Upper lobe of left lung (tissue), 6 donors: ENCODE measurements at places on chromosomes 11 and 22.
A peak's percentile ranks its signal among the peaks of the same experiment; 100 is the strongest.

GRCh38 chr11:102926517-102926916 lies 29.0 kb downstream of the MMP13 start:
- no peak for DNase-seq

DNA sequence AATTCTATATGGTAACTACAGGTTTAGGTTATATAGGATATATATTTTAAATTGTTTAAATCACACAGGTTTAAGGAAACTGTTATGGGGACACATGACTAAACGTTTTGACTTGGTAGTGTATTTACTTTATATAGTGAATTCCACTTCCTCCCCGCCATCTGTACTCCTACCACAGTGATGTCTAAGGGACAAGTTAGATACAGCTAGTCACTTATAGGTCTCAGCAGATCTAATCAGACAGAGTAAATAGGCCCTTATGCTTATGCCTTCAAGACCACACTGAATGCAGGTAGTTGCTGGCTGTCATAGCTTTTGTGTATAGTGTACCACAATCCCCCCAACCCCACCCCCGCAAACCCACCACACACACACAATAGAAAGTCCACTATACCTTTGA lies 8.2 kb downstream of the SESN3 start:
- DNase-seq: no peak

GRCh38 chr11:117977029-117977428 lies 9.2 kb upstream of the IL10RA start:
- no peak for DNase-seq

DNA sequence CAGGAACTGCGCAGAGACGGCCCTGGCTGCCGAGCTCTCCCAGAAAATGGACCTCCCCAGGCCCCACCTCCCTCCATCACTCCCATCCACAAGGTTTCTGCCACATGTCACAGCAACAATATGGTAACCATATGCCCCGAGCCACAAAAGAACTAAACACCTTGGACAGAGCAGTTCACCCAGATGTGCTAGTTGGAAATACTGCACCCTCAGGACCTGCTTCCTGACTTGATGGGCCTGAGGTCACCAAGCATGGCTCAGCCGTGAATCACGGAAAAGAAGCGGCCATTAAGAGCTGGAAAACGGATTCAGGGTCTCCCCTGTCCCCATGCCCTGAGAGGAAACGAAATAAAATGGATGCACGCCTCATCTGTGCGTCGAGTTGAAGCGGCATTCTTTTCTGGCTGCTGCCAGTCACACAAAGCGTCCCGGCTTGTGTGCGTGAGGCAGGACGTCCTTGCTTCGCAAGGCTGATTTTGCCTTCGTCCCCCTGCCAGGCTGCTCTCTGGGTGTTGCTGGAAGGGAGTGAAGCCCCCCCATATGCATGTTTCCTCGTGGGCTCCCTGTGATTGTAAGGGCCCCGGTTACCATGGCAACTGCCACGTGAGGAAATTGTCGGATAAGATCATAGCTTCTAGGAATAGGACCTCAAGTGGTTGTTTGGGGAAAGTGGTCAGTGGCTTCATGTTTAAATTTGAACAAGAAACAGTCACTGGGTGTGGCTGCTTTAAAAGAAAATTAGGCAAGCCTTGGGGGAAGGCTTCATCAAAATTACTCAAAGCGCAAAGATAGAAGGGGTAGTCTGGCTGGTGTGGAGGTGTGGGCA lies 51.7 kb downstream of the FLI1 start:
- DNase-seq: no peak

- DNase-seq: no peak
Measured at GRCh38 chr22:37416827-37417226, 10.5 kb downstream of the ELFN2 start.

- peak; percentile 70 for DNase-seq
Measured at GRCh38 chr22:45934659-45935341, 42.2 kb downstream of the WNT7B start.

DNA sequence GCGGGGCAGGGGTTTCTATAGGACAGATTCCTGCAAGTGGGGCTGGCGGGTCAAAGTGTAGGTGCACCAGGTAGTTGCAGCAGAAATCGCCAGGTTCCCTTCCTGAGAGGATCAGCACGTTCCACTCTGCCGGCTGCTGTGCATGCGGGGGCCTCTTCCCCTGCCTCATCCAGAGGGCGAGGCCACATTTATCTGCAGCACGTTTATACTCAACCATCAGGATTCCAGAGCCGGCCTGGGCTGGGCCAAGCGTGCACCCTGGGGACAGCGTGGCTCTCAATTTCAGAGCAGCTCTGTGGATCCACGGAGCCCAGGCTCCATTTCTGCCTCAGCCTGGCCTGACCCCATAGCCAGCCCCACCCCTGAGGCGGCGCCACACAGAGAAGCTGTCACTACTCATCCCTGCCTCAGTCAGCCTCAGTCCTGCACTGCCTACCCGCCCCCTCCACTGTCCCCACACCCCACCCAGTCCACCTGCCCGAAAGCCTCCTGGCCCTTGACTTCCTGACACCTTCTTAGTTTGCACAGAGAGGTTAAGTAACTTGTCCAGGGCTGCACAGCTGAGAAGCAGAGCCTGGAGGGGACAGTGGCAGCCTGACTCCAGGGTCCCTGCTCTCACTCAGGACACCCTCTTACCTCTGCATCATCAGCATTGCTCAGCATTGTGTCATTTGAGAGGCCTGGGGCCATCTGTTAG lies 45.9 kb upstream of the RTL6 start:
- no peak for DNase-seq

DNA sequence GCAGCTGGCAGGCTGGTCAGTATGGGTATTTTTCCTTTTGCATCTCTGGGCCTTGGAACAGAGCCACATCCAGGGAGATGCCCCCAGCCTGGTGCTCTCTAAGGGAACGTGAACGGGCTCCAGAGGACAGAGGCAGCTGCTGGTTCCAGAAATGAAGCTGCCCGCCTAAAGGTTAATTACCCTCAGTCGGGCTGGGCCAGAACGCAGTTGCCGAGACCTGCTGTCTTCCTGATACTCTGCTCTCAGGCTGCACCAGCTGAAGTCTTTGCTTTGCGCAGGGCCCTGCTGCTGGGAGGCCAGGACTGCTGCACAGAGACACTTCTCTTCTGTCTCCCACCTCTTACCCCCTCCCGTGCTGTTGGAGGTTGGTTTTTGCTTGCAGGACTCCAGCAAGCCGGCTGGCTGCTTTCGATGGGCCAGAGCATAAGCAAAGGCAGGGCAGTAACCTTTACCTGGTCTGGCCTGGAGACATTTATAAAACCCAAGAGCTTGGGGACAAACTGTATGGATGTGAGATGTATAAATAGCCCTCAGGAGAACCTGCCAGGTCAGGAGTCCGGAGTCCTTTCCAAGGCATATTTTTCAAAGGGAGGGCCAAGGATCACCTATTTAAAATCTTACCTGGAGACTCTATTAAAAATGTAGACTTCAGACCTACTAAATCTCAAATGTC lies 197.1 kb downstream of the GRIK4 start:
- DNase-seq: no peak

DNA sequence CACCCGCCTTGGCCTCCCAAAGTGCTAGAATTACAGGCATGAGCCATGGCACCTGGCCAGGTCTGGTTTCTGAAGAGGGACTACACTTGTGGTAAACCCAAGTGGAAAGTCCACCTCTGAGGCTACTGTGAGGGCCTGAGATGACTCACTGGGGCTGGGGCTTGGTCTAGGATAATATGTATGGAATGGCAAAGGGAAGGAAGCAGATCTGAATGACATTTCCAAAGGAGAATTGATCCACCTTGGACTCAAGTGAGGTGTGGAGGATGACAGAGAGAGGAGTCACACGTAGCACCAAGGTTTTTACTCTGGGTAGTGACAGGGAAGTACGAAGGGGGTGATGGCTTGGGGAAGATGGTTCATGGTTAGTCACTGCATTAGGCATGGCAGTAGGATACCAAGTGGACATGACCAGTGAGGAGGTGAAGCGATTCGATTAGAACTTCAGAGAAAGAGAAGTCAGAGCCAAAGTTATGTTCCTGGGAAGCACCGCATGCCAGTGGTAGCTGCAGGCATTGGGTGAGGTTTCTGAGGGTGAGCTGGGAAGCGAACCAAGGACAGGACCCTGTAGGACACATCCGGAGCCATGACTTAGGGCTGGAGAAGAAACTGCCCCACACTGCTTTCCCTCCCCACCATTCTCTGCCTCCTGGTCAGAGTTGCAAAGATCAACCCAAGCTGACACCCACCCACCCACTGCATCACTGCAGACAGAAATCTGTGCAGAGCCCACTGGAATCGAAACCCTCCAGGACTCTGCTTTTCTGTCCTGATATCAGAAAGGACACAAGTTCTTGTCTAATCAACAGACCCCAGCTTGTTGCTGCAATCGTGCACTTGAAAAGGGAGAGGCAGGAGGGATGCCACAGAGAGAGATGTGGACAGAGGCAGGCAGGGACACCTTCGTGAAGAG lies 13.0 kb upstream of the BCL9L start:
- no peak for DNase-seq
